ENCODE measurements at places on chromosomes 16 and 17.

DNA sequence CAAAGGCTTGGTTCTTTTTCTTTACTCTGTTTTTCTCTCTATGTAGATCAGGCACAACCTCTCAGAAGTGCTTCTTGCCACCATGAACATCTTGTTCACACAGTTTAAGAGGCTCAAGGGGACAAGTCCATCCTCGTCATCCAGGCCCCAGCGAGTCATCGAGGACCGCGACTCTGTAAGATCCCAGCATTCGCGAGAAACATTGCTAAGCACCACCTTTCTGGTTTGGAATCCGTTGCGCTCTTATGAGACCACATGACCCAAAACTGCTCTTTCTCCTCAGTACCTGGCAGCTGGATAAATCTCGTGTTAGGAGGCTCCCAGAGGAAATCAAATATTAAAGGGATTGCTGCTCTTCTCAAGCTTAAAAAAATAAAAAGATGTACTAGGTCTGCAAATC lies 23.3 kb upstream of the SLC12A3 start:
- DNase-seq: no peak

- DNase-seq: peak; percentile 17
Measured at GRCh38 chr17:72175787-72176515, 55.1 kb downstream of the SOX9 start.

GRCh38 chr16:14454391-14454790 lies 175.7 kb downstream of the PARN start:
- DNase-seq: no peak

DNA sequence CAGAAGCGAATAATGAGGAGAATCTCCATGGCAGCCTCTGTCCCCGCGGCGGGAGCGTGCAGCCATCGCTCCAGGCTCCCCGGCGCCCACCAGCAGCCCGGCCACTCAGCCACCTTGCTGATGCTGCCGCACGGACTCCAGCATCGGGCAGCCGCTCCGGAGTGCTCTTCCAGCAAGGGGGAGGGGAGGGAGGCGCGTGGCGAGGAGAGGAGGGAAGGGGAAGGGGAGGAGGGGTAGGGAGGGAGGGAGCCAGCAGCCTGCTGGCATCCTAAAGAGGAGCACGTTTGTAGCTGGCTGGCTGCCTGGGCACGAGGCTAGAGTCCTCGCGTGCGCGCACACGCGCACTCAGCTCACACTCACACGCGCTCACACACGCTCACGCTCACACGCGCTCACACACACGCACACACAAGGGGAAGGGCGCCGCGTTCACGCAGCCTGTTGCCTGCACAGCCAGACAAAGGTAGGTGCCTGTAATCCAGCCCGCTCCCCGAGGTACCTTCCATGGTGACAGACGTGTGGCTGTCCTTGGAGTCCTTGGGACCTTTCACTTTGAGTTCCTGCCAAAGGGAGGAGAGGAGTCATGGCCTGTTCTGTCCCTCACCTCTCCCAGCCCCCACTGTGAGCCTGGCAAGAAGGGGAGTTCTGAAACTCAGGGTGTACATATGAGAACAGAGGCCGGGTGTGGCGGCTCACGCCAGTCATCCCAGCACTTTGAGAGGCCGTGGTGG lies 82.1 kb downstream of the TIMM22 start:
- DNase-seq: peak; percentile 70

GRCh38 chr17:6512552-6512951 lies 43.8 kb downstream of the PITPNM3 start:
- DNase-seq: no peak

- DNase-seq: no peak
Measured at GRCh38 chr16:87246269-87247065, 70.7 kb downstream of the C16orf95 start.

DNA sequence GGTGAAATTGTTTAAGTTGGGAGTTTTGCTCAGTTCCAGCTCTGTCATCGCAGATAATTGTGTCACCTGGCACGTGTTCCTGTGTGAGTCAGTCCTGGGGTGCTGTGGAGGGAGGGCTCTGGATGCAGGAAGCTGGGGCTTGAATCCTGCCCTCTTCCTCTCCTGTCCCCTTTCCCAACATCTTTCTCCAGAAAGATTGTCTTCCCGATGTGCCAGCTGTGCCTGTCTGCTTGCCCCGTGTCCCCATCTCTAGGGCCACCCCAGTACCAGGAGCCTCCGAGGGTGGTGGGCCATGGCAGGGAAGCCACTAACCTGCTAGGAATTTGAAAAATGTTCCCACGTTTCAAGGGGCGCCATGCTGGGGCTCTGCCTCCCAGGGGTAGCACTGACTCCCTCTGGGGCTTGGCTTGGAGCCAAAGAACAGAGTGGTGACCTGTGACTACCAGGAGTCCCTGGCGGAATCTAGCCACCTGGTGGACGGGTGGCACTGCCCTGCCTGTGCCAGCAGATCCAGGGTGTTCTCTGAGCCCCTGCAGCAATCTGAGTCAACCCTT lies 198.1 kb downstream of the ENGASE start:
- DNase-seq: no peak

DNA sequence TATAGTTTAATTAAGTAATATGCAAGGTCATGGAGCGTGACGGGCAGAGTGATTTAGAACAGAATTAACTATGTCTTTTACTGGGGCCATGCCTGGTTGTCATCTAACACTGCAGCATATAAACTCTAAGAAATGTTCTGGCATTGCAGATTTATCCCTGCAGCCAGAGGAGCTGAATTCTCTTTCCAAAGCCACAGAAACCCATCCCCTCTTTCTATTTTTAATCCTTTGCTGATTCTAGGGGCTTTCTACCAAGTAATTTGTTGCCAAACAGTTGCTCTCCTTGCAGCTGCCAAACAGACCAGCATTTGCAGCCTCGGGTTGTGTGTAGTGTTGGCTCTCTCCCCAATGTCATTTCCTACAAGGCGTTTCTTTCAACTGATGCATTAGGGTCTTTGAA lies 243.2 kb upstream of the MON1B start:
- DNase-seq: peak; percentile 43

- DNase-seq: no peak
Measured at GRCh38 chr16:50425648-50426047, 56.9 kb upstream of the BRD7 start.

DNA sequence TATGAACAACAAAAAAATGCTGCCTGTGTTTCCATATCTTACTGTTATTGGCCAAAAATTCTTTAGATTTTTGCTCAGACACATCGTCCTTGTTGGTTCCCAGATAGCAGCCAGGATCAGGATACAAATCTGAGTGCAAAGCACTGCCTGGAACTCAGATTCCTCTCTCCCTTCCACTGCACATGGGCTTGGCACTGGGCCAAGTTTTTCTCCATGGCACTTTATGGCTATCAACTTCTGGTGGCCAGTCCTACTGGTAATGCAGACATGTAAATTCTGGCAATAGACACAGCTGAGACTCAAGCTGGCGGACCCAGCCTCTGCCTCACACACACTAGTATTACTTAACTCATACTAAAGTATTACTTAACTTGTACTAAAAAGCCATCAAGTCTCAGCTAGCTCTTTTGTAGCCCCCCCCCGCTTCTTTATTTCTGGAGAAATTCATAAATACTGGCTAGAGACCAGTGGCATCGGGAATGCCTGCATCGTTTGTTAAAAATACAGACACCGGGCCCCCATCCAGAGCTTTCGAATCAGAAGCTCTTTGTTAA lies 181.2 kb upstream of the COX10 start:
- no peak for DNase-seq

- no peak for DNase-seq
Measured at GRCh38 chr17:17712268-17712924, 31.1 kb downstream of the RAI1 start.

- no peak for DNase-seq
Measured at GRCh38 chr17:2047590-2047989, 5.8 kb downstream of the OVCA2 start.

- DNase-seq: no peak
Measured at GRCh38 chr16:4372001-4372577, 441 bp downstream of the VASN start.

GRCh38 chr16:72199761-72200337 lies 27.9 kb upstream of the PMFBP1 start:
- DNase-seq: peak; percentile 31

DNA sequence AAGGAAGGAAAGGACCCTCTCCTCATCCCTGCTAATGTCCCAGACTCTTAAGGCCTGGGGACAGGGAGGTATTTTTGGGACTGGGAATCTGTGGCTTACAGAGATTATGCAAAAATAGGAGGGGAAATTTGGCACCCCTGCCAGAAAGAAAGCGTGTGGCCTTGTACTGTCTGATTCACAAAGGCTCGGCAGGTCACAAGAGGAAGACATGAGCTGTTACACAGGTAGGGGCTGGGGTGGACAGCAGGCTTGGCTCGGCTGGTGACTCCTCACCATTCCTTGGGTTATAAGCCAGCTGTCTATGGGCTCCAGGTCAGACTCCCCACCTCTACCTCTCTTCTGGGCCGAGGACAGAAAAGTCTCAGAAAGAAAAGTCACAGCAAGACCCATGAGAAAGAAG lies 20.7 kb upstream of the SREBF1 start:
- DNase-seq: no peak

- DNase-seq: no peak
Measured at GRCh38 chr17:71430281-71430680, 690.5 kb upstream of the SOX9 start.

- no peak for DNase-seq
Measured at GRCh38 chr16:23901178-23902033, 65.6 kb downstream of the PRKCB start.

- DNase-seq: no peak
Measured at GRCh38 chr17:55694286-55694910, 28.3 kb downstream of the TMEM100 start.

DNA sequence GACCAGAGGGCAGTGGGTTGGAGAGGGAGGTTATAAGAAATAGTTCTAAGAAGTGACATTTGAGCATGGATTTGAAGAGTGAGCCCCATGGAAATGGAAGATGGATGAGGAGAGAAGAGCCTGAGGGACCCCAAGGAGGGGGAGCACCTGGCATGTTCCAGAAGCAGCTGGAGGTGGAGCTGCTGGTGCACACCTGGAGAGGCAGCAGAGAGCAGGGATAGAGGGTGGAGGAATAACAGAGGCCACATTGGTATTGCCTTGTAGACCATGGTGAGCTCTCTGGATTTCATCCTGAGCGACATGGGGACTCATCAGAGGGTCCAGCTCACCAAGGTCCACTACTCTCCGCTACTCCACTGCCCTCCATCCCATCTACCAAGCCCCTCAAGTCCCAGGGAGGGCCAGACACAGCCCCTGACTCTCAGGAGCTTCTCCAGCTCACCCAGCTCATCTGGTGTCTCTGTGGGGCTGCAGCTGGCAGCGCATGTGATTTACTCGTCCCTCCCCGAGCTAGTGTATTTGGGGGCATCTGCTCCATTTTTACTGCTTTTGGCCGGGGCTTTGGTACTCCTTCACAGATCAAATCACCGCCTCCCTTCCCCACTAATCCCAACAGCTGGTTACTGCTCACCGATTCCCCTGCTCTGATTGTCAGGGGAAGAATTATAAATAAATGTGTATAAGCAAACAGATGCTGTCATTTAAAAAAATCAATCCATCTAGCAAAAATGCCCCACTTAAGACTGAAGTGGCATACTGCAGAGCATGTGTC lies 22.1 kb upstream of the KDM8 start:
- peak; percentile 85 for DNase-seq

Data from NCI-H1694 treated with DMSO at 0.1 percent for 48 hours (cell line).